Stimulated activated CD4-positive, alpha-beta T cell treated with anti-CD3 and anti-CD28 coated beads, Interleukin-12 subunit alpha, Interleukin-12 subunit beta, amount 100 ng/mL, for 4 hours (primary cell): ENCODE measurements at places on chromosomes 11 and 22.

DNA sequence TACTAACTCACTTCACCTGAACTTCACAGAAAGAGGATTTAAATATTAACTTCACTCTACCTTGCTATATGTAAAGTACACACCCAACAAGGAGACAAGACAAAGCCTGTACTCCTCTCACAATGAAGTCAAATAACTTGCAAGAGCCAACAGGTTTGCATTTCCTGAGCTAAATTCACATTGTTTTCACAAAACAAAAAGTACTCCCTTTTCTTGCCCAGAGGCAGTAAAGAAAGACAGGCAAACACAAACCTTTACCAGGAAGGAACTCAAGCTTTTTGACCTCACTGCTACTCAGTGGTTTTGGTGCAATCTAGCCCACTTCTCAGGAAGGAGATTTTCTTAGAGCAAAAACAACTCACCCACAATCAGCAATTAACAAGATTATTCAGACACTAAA lies 15.7 kb downstream of the USP28 start:
- DNase-seq, result no peak

- no peak for DNase-seq
These were observed 201.0 kb downstream of the SNX19 start for GRCh38 chr11:130715085-130715876.

GRCh38 chr11:132228746-132229325 lies 858.4 kb downstream of the NTM start:
- no peak for DNase-seq

- DNase-seq, result no peak
These were observed 25.9 kb upstream of the HTATIP2 start for GRCh38 chr11:20337526-20338154.

GRCh38 chr22:29003975-29004646 lies 57.5 kb downstream of the C22orf31 start:
- DNase-seq, result no peak

DNA sequence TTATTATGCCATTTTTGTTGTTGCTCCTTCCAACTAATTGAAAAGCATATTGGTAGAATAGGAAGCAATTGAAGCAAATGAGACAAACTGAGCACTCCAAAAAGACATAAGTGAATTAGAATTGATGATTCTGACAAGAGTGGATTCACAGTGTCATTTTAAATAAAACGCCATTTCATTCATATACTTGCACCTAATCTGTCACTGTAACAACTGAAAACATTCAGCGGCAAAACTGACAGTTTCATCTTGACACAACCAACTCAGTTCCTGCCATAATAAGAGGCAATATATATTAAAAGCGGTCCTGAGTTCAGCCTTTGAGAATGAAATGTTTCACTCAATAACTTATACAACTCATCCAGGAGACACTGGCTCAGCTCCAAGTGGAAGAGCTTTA lies 306.8 kb downstream of the CNTN5 start:
- DNase-seq, result no peak

DNA sequence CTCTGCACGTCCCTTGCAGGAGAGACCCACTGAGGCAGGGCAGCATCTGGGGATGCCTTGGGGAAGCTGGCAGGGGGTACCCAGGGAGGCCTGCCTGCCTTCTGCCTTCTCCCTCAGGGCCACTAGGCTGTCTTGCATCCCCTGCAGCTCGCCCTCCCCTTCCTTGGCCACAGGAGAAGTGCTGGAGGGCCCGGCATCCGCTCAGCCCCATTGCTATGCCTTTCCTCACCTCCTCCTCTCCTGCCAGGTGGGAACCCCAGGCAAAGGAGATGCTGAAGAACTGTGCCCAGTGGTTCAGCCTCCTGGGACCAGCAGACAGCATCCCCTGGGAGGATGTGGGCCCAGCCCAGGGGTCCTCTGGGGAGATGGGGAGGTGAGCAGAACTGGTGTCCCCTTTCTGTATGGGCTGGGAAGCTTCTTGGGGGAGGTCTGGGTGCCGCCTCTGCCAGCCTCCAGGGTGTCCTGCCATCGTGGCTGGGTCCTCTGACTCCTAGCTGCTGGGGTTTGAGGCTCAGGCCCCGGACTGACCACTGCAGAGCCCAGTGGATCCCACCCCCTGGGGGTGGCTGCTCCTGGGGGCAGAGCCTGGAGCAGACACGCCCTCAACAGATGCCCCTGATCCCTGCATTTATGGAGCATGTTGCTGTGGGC lies 20.6 kb downstream of the MRGPRG start:
- no peak for DNase-seq

DNA sequence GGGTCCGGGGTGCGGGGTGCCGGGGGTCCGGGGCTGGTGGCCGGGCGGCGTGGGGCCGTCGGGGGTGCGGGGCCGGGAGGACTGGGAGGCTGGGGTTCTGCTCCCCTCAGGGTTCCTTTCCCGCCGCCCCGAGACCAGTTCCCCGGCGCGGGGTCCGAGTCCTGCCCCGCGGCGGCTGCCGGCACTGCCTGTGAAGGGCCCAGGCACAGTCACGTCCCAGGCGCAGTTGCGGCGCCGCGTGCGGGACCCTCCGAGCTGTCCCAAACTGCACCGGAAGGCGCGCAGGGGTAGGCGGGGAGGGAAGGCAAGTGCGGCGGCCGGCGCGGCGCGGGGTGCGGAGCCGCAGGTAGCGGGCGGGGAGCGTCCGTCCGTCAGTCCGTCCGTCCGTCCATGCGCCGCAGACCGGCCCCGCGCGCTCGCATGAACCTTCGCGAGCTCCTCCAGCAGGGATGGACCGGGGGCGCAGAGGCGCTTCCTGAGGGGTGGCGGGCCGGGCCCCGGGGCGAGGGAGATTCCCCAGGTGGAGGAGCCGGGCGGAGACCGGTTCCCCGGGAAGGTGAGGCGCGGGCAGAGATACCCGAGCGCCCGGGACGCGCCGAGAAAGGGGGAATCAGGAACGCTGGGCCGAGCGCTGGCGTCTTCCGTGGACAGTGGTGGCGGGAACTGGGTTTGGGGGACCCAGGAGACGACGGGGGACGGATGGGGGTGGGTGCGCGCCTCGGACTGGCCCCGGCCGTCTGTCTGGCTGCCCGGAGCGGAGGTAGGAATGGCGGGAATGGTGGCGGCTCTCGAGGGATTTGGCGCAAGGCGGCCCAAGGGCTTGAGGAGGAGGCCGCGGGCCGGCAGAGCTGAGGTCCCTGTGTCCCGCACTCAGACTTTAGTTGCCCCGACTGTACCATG lies 3.1 kb upstream of the ADORA2A start:
- DNase-seq, result peak; percentile 49

GRCh38 chr11:69156235-69156639 lies 502 bp downstream of the SMIM38 start:
- no peak for DNase-seq

DNA sequence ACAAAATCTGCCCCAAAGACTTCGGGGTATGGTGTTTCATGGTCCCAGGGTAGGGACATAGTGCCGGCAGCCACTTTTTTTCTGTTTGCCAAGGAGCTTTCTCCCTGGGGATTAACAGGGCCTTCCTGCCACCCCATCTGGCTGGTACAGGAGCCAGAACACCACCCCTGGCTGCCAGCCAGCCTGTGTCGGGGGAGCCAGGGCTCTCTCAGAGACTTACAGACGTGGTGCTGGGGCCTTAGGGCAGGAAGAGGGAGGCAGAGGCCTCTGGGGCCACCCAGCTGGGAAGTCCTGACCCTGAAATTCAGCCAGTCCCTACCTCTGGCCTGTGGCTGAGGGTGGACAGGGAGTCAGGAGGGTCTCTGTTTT lies 52.4 kb upstream of the CDON start:
- no peak for DNase-seq

GRCh38 chr11:72614381-72614780 lies 59.8 kb downstream of the PDE2A start:
- no peak for DNase-seq

GRCh38 chr22:24289741-24290163 lies 19.1 kb downstream of the SPECC1L start:
- no peak for DNase-seq

- no peak for DNase-seq
These were observed 11.1 kb downstream of the PLAAT3 start for GRCh38 chr11:63603180-63603518.

GRCh38 chr22:32897400-32897799 lies 95.9 kb downstream of the TIMP3 start:
- DNase-seq, result no peak

DNA sequence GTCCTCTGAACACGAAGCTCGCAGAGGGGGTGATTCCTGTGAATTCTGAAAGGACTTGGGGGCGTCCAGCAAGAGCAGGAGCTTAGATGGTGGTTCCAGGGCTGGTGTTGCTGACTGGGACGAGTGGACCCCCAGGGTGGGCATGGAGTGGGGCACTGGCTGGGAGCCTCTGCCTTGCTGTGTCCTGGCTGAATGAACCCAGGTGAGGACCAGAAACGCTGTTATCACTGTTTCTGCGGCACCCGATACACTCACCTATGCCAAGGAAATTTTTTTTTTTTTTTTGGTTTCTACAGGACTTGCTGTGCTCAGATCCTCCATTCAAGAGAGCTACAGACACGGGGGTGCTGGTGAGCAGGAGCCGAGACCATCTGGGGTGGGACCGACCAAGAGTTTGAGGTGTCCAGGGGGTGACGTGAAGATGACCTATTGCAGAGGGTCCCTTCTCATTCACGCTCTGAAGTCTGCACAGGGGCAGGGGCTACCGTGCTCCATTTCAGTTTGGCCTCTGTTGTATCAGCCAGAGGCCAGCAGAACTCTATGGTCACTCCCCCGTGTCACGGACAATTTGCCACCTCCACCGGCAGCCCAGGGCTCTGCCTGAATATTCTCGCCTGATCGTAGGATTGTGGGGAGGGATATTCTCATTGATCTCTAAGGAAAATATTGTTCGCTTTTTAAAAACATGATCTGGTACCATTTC lies 3.6 kb downstream of the SMIM38 start:
- no peak for DNase-seq

- no peak for DNase-seq
These were observed 4.4 kb downstream of the ASCL2 start for GRCh38 chr11:2265854-2266585.

DNA sequence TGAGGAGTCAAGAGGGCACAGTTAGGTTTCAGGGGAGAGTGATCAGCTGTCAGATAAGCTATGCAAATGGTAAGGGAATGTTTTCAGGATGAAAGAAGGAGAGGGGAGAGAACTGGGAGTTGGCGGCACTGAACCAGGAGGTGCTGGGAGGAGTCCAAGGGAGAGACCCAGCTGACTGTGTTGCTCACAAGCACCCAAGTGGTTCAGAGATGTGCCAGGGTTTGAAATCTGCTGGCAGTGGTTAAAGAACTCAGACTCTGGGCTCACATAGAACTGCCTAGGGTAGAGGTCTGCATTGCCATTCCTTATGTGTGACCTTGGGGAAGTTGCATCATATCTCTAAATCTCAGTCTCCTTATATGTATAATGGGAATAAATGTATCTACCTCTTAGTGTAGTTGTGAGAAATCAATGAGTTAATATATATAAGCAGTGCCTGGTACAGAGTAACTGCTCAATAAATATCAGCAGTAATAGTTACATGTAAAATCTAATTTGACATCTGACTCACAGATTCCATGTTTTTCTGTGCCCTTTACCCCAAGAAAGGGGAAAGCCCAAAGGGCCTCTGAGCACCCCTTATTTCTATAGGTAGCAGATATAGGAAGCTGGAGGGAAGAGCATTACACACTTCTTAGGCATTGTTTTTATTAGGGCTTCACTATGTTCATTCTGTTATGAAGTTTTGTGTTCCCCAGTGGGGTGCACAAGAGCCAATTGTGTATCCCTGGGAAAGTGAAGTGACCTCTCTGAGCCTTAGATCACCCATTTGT lies 66.9 kb upstream of the SESN3 start:
- no peak for DNase-seq

GRCh38 chr11:124977006-124977405 lies 23.0 kb downstream of the CCDC15 start:
- no peak for DNase-seq

DNA sequence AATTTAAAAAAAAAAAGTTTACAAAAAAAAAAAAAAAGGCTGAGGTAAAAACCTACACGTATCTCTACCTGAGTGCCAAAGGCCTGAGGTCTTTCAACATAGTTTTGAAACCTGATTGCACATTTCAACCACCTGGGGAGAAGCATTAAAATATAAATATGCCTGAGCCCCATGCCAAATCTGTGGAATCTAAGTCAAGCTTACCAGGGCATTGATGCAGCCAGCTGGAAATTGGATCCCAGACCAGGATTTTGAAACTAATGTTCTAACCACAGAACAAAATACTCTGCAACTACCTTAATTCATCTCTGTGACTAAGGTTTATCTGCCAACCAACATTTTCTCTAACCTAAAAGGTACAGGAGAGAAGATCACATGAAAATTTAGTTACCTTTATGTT lies 38.8 kb upstream of the CHRNA10 start:
- DNase-seq, result no peak

GRCh38 chr11:70873736-70874412 lies 378.5 kb downstream of the SHANK2 start:
- DNase-seq, result no peak

- DNase-seq, result no peak
These were observed 4.0 kb downstream of the PLEKHB1 start for GRCh38 chr11:73650400-73650799.

GRCh38 chr22:27879923-27880322 lies 39.1 kb downstream of the PITPNB start:
- DNase-seq, result no peak

DNA sequence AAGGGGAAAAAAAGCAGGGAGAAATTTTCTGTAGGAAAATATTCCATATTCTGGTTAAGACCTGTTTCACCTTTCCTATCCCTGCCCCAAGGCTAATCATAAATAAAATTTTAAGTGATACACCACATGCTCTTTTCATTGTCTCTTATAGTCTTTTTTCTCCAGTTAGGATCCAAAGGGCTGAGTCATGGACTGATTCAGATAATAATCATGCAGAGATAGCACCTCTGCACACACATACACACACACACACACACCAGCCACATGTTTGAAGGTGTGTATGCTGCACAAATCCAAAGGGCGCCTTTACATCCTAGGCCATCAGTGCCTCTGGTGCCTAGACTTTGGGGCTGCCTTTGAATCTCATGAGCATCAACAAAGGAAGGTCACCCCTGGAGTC lies 35.5 kb upstream of the CWF19L2 start:
- no peak for DNase-seq

DNA sequence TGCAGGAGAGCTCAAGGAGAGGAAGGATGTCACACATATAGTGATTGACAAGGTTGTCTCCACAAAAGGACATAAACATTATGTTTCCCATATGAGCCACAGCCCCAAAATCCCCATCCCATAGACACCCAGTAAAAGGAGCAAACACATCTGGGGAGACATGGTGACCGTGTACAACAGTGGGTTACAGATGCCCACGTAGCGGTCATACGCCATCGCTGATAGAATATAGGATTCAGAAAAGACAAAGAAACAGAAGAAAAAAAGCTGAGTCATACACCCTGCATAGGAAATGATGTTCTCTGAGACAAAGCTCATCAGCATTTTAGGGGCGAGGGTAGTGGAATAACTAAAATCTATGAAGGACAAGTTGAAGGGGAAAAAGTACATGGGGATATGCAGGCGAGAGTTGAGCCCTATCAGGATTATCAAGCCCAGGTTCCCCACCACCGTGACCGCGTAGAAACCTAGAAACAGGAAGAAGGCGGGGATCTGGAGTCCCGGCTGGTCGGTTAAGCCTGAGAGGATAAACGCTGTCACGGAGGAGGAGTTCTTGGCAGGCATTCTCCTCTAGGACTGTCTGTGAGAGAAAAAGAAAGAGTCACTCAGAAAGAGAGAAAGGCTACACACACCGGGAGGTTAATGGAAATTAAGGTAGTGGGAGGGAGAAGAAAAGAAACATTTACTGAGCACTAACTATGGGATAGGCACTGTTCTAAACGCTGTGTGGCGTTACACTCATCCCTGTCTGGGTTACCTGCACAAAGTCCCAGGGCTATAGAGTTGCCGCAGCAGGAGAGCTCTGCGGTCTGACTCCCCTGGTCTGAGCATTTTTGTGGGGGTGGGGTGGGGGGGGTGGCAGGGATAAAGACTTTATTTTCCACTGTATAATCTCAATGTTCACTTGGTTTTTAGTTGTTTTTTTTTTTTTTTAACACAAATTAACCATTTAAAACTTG lies 36.1 kb upstream of the OR8B8 start:
- DNase-seq, result no peak
